Stimulated activated CD8-positive, alpha-beta memory T cell treated with anti-CD3 and anti-CD28 coated beads, Interleukin-12 subunit alpha, Interleukin-12 subunit beta, amount 100 ng/mL, for 1 hour (primary cell): ENCODE measurements at places on chromosomes 6 and 20.
A peak's percentile ranks its signal among the peaks of the same experiment; 100 is the strongest.

GRCh38 chr6:149237464-149237863 lies 80.0 kb upstream of the TAB2 start:
- no peak for DNase-seq

GRCh38 chr6:34414999-34415858 lies 10.6 kb downstream of the RPS10 start:
- DNase-seq: peak; percentile 23

DNA sequence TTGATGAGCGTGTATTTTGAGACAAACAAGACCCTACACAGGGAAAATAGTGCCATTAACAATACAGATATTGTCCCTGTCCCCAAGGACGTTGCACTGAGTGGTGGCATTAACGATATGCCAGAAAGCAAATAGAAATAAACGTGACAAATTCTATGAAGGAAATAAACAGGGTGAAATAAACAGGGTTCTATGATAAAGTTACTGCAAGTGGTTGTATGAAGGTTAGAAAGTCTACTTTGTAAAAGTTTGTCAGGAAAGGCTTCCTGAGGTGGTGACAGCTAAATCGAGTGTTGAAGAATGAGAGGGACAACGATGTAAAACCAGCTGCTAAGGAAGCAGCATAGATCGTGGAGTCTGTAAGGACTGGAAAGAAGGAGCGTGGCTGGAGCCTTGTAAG lies 380.2 kb downstream of the LAMA2 start:
- DNase-seq: no peak

DNA sequence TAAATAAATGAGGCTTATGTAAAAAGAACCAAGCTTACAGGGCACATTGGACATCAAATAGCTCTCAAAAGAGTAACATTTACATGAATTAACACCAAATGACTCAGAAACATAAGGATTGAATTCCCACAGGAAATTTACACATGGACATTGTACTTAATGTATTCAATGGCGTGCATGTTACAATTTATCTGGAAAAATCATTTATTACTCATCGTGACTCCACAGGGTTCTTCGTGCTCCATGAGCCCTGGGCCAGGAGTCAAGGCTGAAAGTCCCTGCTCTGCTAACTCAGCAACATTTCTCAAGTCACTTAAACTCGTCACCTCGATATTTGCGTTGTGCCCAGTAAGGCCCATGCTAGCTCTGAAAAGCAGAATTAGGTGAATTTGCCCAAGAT lies 158.5 kb downstream of the PHACTR1 start:
- no peak for DNase-seq

DNA sequence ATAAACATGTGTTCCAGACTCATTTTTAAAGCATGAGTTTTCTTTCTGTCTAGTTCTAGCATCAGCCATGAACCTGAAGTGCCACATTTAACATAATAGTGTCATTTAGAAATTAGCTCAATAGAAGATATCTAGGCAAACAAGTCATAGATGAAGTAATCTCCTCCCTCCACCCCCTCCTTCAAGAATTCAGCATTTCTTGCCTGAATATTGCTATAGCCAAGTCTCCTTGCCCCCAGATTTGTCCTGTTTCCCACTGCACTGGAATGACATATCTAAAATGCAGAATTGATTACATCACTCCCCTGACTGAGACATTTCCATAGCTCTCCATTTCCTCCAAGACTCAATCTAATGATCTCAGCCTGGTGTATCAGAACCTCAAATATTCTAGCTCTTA lies 134.9 kb upstream of the BACH2 start:
- DNase-seq: no peak

DNA sequence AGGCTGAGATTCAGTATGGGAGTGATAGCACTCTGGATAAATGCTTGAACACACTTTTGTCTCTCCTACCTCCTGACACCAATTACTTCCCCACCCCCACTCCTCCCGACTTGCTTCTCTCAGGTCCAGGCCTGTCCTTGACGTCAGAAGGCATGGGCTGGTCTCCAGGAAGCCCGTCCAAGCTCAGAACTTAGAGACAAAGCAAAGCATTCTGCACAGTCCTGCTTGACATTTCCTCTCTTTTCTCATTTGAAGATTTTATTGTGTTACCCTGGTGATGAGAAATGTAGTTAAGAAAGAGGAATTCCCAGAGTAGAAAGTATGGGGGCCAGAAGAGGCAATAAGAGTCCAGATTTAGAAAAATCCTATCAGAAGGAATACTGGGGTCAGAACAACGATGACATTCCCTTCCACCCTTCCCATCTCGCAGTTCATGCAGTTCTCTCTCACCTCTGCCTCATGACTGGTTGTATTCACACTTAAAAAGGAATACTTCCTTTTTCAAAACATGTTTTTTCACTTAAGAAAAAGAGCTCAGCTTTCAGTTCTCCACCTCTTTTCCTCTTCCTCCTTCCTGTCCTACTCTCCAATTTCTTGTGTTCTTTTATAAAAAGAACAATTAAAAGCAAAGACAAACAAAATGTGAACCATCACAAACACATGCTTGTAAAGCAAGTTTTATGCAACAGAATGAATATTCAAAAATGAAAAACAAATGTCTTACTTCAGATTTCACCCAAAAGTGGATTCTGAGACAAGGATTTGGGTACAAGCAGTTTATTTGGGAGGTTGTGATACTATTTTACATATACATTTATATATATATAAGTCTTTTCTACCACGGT lies 18.5 kb upstream of the FAM184A start:
- no peak for DNase-seq

- no peak for DNase-seq
Observed at GRCh38 chr20:33251496-33251895, 15.7 kb downstream of the BPIFA1 start.

GRCh38 chr6:140441256-140441655 lies 1066.8 kb upstream of the CITED2 start:
- DNase-seq: no peak

DNA sequence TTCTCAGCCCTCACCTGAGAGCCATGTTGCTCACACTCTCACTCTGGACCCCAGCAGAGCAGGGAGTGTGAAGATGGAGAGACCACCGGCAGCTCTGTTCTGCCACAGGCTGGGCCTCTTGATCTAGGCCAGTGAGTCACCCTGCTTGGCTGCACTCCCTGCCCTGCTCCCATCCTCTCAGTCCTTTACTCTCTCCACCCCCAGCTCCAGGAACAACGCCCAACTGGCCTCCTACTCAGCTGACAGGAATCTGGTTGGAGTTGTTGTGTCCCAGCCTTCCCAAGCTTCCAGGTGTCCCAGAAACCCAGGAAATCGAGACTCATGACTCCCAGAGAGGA lies at the start of gene PSORS1C1:
TSS of gene PSORS1C1 (plus strand) at position 260 of the 338 bp plus-strand sequence. CDS start 14,833 bp downstream, outside the sequence.
- no peak for DNase-seq
